ENCODE measurements at places on chromosomes 16 and 17.

DNA sequence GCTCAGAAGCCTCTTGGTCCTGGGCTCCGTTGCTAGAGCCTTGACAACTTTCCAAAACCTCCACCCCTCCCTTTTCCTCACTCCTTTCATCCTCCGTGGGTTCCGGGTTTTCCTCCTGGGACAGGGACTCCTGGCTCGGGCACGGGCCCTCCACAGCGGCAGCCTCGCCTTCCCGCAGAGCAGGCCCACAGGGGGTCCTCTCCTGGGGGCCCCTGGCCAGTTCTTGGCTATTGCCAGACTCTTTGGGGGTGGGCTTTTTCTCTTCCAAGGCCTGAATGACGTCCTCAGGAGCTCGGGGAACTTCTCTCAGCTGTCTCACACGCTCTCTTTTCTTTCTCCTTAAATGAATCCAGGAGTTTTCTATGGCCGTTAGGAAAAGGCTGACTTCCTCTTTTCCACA lies 19.3 kb upstream of the MNT start:
- no peak for DNase-seq

GRCh38 chr17:63445571-63445953 lies 544 bp downstream of the CYB561 start:
- no peak for DNase-seq

- no peak for DNase-seq
These were observed 1.6 kb upstream of the IL32 start for GRCh38 chr16:3063625-3064386.

- DNase-seq = no peak
These were observed 377.8 kb upstream of the TNRC6C start for GRCh38 chr17:77580531-77581270.

DNA sequence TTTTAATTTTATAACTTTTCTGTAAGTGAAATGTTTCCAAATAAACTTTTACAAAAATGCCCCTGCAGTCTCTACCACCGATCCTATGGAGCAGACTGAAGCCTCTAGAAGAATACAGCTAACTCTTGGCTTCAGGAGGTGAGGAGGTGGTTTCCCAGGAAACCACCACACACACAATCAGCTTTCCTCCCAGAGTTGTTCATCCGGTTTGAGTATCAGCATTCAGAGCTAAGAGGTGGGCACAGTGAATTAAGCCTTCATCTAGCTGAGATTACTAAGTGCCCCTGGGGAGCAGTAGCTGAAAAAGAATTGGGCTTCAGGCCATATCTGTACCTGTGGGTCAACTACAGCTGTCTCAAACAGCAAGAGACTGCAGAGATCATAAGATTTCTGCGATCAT lies 139.7 kb downstream of the AATF start:
- no peak for DNase-seq

DNA sequence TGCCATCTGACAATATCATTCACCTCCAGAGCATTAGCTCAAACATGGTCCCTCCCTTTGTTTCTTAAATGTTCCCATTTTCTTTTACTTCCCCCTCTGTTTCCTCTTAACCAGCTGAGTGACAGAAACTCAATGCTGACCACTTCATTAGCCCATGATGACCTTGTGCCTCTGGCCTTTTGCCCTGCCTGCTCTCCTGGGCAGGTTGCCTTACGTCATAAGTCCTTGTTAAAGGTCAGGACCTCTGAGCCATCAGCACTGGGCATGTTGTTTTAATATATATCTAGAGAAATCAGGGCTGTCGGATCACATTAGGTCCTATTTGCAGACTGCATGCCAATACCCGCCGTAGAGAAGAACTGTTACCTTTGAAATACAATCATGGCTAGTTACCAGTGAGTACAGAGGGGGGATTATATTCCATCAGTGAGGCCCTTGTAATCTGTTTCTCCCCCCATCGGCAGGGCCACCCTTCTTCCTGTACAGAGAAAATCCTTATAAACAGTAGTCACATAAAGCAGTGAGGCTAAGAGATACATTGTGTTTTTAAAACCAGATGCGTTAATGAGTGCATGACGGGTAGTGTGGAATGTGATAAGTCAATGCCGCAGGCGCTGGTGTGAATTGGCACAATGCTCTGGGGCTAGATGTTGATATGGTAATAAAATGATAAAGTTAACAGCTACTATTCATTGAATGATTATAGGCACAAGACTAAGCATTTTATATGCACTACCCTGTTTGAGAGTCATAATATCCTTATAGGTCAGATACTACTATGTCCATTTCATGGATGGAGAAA lies 94.3 kb upstream of the ZFHX3 start:
- no peak for DNase-seq

DNA sequence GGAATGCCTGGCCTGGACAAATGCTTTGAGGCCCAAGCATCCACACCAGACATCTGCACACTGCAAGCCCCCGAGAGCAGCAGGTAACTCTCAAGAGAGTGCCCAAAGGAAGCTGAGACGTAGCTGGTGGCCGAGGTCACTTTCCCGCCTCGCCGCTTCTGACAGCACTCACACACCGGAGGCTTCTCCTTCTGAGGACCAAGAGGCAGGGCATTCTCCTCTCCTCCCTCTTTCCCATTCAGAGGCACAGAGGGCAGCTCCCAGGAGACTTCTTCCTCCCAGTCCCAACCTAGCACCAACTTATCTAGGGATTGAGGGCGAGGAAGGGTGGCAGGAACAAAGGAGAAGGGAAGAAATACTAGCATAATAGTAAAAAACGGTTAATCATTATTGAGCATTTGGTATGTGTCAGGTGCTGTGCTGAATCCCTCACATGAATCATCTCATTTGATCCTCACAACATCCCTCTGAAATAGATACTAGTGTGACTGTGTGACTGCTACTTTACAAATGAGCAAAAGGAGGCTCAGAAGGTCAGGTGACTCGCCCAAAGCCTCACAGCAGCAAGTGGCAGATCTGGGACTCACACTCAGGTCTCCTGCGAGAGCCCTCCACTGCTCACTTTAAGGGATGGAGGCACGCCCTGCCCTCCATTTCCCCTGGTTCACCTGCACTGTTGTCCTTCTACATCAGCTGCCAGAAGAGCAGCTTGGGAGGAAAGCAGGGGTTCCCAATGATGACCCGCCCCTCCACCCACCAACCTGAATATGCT lies 41.8 kb downstream of the MYO18A start:
- DNase-seq = no peak

All from GM18507 (cell line).